ENCODE measurements at places on chromosomes 5 and 9. TPM values are rescaled to one million over a fixed set of nuclear protein-coding genes. Genes with fewer than 3 reads are reported as not detected.
A peak's percentile ranks its signal among the peaks of the same experiment; 100 is the strongest.

DNA sequence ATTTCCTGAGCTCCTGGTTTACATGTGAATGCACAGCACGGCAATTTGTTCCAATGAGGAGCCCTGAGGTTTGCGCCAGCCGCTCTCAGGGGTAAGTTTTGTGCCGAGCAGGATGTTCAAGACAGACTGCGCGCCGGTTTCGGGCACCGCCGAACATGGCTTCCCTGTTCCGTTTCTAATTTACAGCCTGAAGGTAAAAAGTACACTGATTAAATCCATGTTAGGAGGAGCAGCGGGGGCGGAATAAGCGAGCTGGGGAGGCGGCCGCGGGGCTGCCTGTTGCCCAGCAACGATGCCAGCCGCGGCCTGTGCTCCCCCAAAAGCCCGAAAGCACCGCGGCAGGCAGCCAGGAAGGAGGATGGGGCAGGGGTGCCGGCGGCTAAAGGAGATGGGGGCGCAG, 6.4 kb downstream of the SOWAHA start:
- H3K27ac ChIP-seq, result no peak overlapping the region
- H3K27me3 ChIP-seq, result peaks cover 2% of the 10 kb centered on the region
- peaks cover 26% of the 10 kb centered on the region for H3K4me1 ChIP-seq
- DNase-seq, result no peak
- peaks cover 3% of the 10 kb centered on the region for H3K36me3 ChIP-seq
- peak overlapping the region; percentile 22 for H3K4me3 ChIP-seq

The FOXD4L5 gene
- total RNA-seq, result not detected

GRCh38 chr5:146419696-146420095, 27.4 kb upstream of the TCERG1 start:
- no peaks in the 10 kb centered on the region for H3K27me3 ChIP-seq
- DNase-seq, result no peak
- no peak overlapping the region for H3K27ac ChIP-seq

DNA sequence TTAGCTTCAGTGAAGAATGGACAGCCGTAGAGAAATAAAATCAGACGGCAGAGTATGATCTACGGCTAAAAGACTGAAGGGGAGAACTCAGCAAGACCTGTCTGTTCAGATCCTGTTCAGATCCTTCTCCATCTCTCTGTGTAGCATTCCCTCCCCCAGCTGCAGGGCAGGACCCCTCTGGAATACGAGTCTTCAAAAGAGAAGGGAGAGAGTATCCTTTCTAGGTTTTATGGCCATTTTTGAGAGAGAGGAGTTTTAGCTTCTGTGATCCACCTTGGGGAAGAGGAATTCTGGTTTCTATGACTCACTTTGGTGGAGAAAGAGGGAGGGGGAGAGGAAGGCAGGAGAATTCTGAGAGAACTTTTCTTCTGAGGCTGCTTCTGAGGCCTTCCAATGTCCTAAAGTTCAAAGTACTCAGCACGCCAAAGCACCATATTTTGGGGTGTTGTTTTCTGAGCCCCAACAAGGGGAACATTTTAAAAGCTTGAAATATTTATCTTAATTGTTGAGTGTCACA, 194.4 kb upstream of the TLE4 start:
- H3K36me3 ChIP-seq, result no peaks in the 10 kb centered on the region
- no peak overlapping the region for H3K4me3 ChIP-seq
- no peaks in the 10 kb centered on the region for H3K27me3 ChIP-seq
- no peaks in the 10 kb centered on the region for H3K4me1 ChIP-seq

- H3K27ac ChIP-seq, result peak overlapping the region; percentile 70
- no peaks in the 10 kb centered on the region for H3K27me3 ChIP-seq
- H3K4me1 ChIP-seq, result peaks cover 74% of the 10 kb centered on the region
- no peak overlapping the region for H3K4me3 ChIP-seq
- H3K36me3 ChIP-seq, result no peaks in the 10 kb centered on the region
Observed at GRCh38 chr9:81671880-81672280, 17.5 kb downstream of the TLE1 start.

The TAF1L gene
- not detected for total RNA-seq

DNA sequence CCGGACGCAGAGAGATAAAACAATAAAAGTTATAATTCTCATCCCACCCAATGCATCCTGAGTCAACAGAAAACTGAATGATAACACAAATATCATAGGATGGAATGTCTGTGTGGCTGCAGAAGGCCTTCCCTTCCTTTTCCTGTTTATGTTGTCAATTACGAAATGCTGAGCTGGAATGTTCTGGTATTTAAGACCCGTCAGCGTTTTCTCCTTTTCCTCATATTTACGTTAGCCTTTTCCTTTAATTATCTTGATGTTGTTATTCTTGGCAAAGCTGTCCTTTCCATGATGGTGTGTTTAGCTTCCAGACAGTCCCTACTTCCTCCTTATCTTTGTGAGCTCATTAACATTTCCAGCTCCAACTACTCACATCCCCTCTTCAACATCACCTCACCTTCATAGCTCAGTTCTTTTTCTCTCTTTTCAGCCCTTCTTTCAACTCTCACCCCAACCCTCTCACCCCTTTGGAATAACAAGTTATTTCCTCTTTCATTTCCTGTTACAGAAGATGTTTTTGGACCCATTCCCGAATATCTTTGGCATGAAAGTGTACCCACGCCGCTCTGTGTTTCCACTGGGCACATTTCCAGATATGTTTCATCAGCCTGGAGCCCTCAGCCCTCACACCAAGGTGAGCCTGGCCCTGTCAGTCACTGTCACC, 221.6 kb downstream of the NR2F1-AS1 start:
- no peak overlapping the region for H3K27ac ChIP-seq
- no peak overlapping the region for H3K4me3 ChIP-seq
- H3K4me1 ChIP-seq, result no peaks in the 10 kb centered on the region

The SAXO1 gene
- total RNA-seq, result not detected

GRCh38 chr9:126486276-126486675, 127.5 kb upstream of the LMX1B start:
- peaks cover 20% of the 10 kb centered on the region for H3K36me3 ChIP-seq
- no peak for DNase-seq
- H3K4me3 ChIP-seq, result no peak overlapping the region

The CSF1R gene
- total RNA-seq, result 24.9 TPM

The CKMT2 gene
- total RNA-seq, result 8.6 TPM

- DNase-seq, result no peak
- no peak overlapping the region for H3K4me3 ChIP-seq
- no peaks in the 10 kb centered on the region for H3K27me3 ChIP-seq
- peaks cover 5% of the 10 kb centered on the region for H3K36me3 ChIP-seq
Observed at GRCh38 chr5:177131019-177131320, 2.6 kb upstream of the NSD1 start.

DNA sequence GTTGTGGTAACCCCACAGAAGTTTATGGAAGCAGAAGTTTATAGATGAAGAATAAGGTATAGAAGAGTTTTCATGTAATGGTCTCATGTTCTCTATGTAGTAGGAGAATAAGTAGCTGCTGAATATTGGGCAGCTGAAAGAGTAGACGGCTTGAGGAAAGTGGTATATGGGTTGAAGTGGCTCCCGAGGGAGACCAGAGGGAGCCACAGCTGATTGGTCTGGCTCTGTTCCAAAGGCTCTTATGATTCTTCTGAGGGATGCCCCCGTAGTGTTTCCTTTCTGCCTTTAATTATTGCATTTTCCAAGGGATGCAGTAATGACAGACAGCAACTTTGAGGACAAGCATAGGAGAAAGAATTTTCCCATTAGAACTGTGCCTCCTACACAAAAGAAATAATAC, 30.1 kb upstream of the TENT2 start:
- H3K4me3 ChIP-seq, result no peak overlapping the region
- DNase-seq, result no peak
- H3K27me3 ChIP-seq, result no peaks in the 10 kb centered on the region
- H3K27ac ChIP-seq, result no peak overlapping the region

The LCN1 gene
- total RNA-seq, result not detected

GRCh38 chr5:164370841-164371240, 865.4 kb downstream of the MAT2B start:
- H3K4me3 ChIP-seq, result no peak overlapping the region
- H3K36me3 ChIP-seq, result no peaks in the 10 kb centered on the region
- no peak overlapping the region for H3K27ac ChIP-seq
- no peak for DNase-seq

GRCh38 chr5:174750711-174751110, 26.3 kb downstream of the MSX2 start:
- H3K27me3 ChIP-seq, result peaks cover 22% of the 10 kb centered on the region
- peak overlapping the region; percentile 47 for H3K4me3 ChIP-seq
- DNase-seq, result no peak
- peaks cover 14% of the 10 kb centered on the region for H3K4me1 ChIP-seq
- H3K36me3 ChIP-seq, result no peaks in the 10 kb centered on the region

DNA sequence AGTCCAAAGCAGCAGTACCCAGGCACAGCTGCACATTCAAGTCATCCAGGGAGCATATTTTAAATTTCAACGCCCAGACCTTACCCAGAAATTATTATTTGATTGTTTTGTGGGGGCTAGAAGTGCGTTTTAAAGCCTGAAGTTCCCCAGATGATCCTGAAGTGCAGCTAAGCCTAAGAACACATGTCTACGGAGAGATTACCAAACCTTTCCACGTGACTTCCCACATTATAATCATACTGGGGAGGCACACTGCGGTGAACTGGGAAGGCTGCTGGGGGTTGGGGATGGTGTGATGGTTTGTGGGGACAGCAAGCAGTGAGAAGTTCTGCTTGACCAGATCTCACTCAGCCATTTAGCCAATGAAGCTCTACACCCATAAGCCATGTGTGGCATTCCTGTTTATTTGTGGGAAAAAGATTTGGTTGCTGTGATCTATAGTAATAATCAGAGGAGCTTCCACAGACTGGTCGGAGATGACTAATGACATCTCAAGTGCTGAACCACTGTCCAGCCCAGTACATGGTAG, 93.4 kb upstream of the CDH6 start:
- H3K27ac ChIP-seq, result no peak overlapping the region
- DNase-seq, result no peak
- no peaks in the 10 kb centered on the region for H3K4me1 ChIP-seq
- H3K27me3 ChIP-seq, result no peaks in the 10 kb centered on the region
- H3K4me3 ChIP-seq, result no peak overlapping the region

All from esophagus muscularis mucosa (tissue), 4 donors.